Aorta (tissue), 5 donors: ENCODE measurements at places on chromosomes 7 and 10. TPM values are rescaled to one million over a fixed set of nuclear protein-coding genes. Genes with fewer than 3 reads are reported as not detected.

Gene AKR1C2
- 44.7 TPM for total RNA-seq

DNA sequence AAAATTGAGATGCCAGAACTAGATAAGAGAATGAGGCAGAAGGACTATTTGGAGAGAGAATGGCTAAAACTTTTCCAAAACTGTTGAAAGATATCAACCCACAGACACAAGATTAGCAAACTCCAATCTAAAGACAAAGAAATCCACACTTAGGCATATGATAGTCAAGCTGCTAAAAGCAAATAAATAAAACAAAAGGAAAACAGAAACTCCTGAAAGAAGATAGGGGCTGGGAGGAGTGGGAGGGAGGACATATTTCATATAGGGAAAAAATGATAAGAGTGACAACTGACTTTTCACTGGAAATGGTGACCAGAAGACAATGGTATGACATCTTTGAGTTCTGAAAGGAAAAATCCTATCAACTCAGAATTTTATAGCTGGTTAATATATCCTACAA lies 105.4 kb upstream of the ADO start:
- no peak overlapping the region for H3K27ac ChIP-seq
- DNase-seq, result no peak
- no peaks in the 10 kb centered on the region for H3K4me1 ChIP-seq

- no peak for DNase-seq
- no peak overlapping the region for H3K27ac ChIP-seq
- peaks cover 2% of the 10 kb centered on the region for H3K27me3 ChIP-seq
- no peaks in the 10 kb centered on the region for H3K36me3 ChIP-seq
- H3K4me3 ChIP-seq, result no peak overlapping the region
These were observed 22.2 kb upstream of the EXOC4 start for GRCh38 chr7:133230591-133231194.

- no peaks in the 10 kb centered on the region for H3K36me3 ChIP-seq
- DNase-seq, result no peak
- H3K4me1 ChIP-seq, result no peaks in the 10 kb centered on the region
- peaks cover 3% of the 10 kb centered on the region for H3K27me3 ChIP-seq
- no peak overlapping the region for H3K4me3 ChIP-seq
These were observed 16.4 kb upstream of the ABCA13 start for GRCh38 chr7:48154792-48155413.

DNA sequence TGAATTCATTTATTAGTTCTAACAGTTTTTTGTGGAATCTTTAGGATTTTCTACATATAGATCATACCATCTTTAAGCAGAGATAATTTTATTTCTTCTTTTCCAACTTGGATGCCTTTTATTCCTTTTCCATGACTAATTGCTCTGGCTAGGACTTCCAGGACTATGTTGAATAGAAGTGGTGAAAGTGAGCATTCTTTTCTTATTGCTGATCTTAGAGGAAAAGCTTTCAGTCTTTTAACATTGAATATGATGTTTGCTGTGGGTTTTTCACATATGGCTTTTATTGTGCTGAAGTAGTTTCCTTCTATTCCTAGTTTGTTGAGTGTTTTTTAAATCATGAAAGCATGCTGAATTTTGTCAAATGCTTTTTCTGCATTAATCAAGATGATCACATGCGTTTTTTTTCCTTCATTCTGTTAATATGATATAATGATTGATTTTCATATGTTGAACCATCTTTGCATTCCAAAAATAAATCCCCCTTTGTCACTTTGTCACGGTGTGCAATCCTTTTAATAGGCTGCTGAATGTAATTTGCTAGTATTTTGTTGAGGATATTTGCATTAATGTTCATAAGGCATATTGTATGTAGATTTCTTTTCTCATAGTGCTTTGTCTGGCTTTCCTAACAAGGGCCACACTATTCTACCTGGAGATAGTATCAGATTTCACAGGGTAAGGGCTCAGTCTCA lies 92.9 kb downstream of the ZNF467 start:
- no peak for DNase-seq
- no peak overlapping the region for H3K27ac ChIP-seq
- H3K36me3 ChIP-seq, result no peaks in the 10 kb centered on the region
- H3K27me3 ChIP-seq, result no peaks in the 10 kb centered on the region

- no peak overlapping the region for H3K27ac ChIP-seq
- H3K4me3 ChIP-seq, result no peak overlapping the region
- H3K27me3 ChIP-seq, result no peaks in the 10 kb centered on the region
- H3K4me1 ChIP-seq, result no peaks in the 10 kb centered on the region
- no peaks in the 10 kb centered on the region for H3K36me3 ChIP-seq
These were observed 42.6 kb upstream of the SLC35G1 start for GRCh38 chr10:93851169-93851568.

DNA sequence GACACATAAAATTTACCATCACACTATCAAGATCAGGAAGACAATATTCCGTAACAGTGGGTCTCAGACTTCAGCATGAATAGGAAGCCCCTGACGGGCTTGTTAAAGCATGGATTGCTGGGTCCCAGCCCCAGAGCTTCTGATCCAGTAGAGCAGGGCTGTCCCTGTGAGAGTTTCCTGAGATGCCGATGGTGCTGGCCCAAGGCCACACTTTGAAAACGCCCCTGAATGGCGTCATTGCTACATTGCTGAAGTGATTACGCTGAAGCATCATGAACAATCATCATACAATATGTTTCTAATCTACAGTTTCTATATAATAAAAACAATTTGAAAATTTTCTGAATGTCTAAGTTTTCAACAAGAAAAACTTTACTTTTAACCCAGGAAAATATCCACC lies 38.0 kb upstream of the TMEM72 start:
- no peaks in the 10 kb centered on the region for H3K27me3 ChIP-seq
- no peak for DNase-seq
- H3K4me1 ChIP-seq, result peaks cover 8% of the 10 kb centered on the region
- H3K36me3 ChIP-seq, result no peaks in the 10 kb centered on the region
- H3K4me3 ChIP-seq, result no peak overlapping the region
